ENCODE measurements at places on chromosomes 5 and 9.

DNA sequence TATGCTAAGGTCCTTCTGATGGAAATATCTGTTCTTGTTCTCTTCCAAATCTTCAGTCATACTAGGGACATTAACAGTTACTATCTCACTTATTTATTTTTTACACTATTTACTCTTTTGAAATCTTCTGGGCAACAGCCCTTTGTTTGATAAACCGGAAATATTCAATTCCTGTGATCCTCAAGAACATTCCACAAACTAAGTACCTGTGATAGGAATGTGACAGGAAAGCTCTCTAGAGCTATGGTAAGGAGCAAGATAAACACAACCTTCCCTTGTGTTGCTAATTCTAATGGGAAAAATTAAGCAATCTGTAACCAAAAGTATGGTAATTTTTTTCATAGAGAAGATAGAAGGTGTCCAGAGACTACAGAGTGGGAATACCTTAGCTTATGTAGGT is 22.0 kb upstream of the ANKRD34B start:
- DNase-seq, result no peak

- no peak for DNase-seq
Observed at GRCh38 chr9:127201731-127202130, 62.8 kb upstream of the GARNL3 start.

DNA sequence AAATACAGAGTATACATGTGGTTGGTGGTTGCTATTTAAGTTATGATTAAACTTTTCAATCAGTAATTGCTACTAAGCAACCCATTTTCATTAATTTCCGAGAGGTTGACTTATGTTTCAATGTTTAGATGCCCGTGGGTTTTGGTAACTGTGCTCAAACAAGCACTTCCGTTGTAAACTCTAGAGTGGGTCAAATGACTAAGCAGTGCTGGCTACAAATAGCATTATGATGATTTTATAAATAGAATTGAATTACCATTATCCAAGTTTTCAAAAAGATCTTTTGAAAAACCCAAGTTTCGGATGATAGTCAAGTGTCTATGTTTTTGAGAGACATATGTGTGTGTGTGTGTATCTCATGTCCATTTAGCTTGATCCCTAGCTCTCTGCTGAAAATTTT is 2369.4 kb upstream of the ACO1 start:
- DNase-seq, result no peak

- DNase-seq, result no peak
Observed at GRCh38 chr9:85425153-85425611, 316.6 kb downstream of the AGTPBP1 start.
